Right atrium auricular region (tissue), 2 donors: ENCODE measurements at places on chromosomes 16 and 17. TPM values are rescaled to one million over a fixed set of nuclear protein-coding genes. Genes with fewer than 3 reads are reported as not detected.

The TLCD3B gene
- not detected for total RNA-seq

GRCh38 chr17:73188011-73188410 is 4.8 kb upstream of the COG1 start:
- H3K4me1 ChIP-seq: peaks cover 12% of the 10 kb centered on the region
- H3K36me3 ChIP-seq: no peaks in the 10 kb centered on the region
- H3K27me3 ChIP-seq: no peaks in the 10 kb centered on the region
- H3K27ac ChIP-seq: no peak overlapping the region

DNA sequence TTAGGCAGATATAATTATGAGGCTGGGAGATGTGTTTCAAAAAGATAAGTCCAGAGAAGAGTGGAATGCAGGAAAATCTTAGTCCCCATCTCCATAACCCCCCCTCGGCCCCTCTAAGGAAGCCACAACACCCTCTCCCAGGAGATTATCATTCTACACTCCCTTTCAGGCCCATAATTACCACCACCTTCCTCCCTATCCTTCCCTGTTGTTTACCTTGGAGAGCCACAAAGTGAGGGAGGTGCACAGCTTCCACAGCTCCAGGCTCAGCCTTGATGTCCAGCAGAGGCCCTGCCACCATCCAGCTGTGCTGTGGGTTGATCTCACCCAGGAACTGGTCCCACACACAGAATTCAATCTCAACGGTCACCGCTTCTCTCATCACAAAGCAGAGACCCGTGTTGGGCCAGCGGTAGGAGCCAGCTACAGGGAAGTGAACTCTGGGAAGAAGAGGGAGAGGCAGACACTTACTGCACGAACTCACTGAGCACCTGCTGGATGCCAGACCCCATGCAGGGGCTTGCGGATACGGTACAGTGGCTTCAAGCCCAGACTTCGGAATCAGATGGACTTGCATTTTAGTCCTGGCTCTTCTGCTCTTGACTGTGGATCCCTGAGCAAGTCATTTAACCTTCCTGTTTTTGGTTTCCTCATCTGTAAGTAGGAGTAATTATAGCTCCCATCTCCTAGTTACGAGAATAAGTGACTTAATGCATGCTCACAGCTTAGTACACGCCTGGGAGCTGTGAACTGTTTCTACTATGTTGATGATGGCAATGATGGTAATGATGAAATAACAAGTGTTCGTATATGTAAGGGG is 44.1 kb downstream of the MIS12 start:
- H3K36me3 ChIP-seq: peaks cover 14% of the 10 kb centered on the region
- no peak overlapping the region for H3K4me3 ChIP-seq
- no peaks in the 10 kb centered on the region for H3K27me3 ChIP-seq

GRCh38 chr17:6474906-6475305 is 30.7 kb downstream of the PIMREG start:
- DNase-seq: no peak
- no peak overlapping the region for H3K27ac ChIP-seq
- H3K36me3 ChIP-seq: no peaks in the 10 kb centered on the region
- H3K27me3 ChIP-seq: no peaks in the 10 kb centered on the region
- H3K4me3 ChIP-seq: no peak overlapping the region

DNA sequence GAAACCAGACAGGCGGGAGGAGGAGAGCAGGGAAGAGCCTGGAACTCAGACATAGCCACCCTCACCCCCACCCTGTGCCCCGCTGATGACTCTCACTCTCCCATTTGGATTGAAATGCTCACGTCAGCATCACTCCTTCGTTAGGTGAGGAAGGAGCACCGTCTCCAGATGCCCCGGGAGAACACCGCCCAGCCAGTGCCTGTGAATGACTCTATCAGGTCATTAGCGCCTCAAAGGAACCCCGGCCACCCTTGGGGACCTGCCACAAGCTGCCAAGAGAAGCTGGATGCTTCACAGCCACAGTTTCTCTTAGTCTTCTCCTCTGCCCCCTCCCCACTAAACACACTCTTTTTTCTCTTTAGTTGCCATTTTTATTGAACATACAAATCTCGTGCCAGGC is 66.0 kb downstream of the CACNG3 start:
- DNase-seq: no peak
- H3K4me1 ChIP-seq: no peaks in the 10 kb centered on the region
- H3K27ac ChIP-seq: no peak overlapping the region
- H3K4me3 ChIP-seq: no peak overlapping the region
- H3K36me3 ChIP-seq: no peaks in the 10 kb centered on the region
